ENCODE measurements at places on chromosomes 12 and 14. TPM values are rescaled to one million over a fixed set of nuclear protein-coding genes. Genes with fewer than 3 reads are reported as not detected.

GRCh38 chr12:72995616-72996015 lies 723.4 kb downstream of the TRHDE start:
- ATAC-seq, result no peak

Gene TAS2R20
- total RNA-seq, result 1.8 TPM

- ATAC-seq, result no peak
Observed at GRCh38 chr12:127579446-127579845, 687.5 kb upstream of the TMEM132C start.

Gene SLC38A2
- total RNA-seq, result 265 TPM

- ATAC-seq, result no peak
Observed at GRCh38 chr12:115811045-115811444, 466.4 kb downstream of the MED13L start.

GRCh38 chr12:54932038-54932437 lies 52.5 kb downstream of the TESPA1 start:
- ATAC-seq, result no peak

Gene RNU4-1
- not detected for total RNA-seq

Gene SP1
- total RNA-seq, result 78.5 TPM

DNA sequence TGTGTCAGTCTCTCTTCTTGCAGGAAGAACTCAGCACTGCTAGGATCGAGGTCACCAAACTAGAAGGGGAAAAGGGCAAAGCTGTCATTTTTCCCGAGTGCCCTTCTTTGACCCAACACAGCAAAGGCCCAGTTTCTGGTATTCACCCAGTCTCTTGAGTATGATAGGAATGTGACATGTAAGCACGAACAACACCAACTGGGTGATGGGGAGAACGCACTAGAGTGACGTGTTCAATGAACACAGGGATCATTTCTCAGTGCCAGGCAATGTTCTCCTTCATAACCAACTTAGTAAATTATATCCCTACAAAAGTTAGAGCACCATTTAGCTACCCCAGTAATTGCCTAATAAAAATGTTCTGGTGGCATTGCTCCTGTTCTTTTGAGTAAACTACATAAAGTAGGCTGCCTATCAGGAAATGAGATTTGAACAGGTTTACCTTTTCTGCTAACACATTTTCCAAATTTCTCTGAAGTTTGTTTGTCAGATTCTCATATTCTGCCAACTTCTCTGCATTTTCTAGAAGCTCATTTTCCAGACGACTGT lies 64.5 kb downstream of the NIN start:
- ATAC-seq, result no peak

Gene MMP17
- 6.8 TPM for total RNA-seq

Gene KLHDC1
- total RNA-seq, result 13.2 TPM

- ATAC-seq, result no peak
Observed at GRCh38 chr12:109387425-109388166, 39.9 kb downstream of the MYO1H start.

GRCh38 chr14:105162669-105162979 lies 6.0 kb downstream of the JAG2 start:
- ATAC-seq, result no peak

- ATAC-seq, result no peak
Observed at GRCh38 chr14:68278576-68279436, 459.2 kb downstream of the RAD51B start.

Gene C12orf76
- total RNA-seq, result 21.5 TPM

DNA sequence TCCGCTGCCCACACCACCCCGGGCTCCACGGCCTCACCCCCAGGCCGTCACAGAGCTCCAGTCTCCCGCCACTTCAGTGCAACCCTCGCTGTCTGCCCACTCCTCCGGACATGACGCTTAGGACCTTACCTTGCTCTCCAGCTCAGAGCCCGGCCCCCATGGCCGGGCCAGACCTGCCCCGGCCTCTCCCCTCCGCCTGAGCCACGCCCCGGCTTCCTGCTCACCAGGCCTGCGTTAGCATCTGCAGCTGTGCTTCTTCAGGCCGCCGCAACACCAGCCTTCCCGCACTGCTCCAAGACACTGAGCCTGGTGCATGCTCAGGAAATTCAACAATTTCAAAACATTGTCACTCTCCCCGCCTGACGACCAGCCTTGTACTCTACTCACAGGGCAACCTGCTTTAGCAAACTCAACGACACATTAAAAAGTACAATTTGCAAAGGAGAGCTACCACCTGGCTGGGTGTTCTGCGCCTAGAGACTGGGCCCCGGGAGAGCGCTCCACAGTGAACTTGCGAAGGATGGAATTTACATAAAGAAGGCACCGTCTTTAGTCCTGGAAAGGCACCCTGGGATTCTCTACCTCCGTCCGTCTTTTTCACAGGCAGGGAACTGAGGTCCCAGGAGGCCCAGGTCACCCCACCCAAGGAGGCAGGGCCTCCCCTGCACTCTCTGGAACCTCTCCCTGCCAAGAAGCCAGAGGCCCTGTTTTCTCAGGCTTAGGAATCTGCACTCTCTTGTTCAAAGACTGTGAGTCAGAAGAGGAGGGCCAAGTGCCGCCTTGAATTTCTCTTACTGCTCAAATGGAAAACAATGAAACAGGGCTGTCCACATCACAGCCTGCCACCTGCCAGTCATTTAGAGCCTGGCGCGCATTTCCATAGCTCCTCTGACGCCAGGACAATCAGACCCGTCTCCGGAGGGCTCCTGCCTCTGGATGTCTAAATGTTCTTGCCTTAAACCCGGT lies 51.3 kb downstream of the STX2 start:
- no peak for ATAC-seq

DNA sequence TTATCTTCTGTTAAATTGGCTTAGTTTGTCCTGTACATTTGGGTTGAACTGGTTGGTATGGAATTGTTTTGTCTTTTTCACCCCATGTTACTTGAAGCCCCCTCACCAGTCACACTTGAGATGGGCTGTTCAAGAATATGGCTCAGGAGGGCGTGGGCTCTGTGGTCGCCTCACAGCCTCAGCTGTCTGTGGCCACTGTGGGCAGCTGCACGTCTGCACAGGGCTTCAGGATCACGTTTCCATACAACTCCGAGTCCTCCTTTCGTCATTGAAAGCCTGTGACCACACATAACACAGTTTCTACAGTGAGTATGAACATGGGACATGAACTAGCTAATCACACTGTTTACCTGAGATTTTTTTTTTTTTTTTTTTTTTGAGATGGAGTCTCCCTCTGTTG lies 81.3 kb downstream of the MOK start:
- no peak for ATAC-seq

- ATAC-seq, result no peak
Observed at GRCh38 chr12:53976172-53976822, 1.5 kb upstream of the HOTAIR start.

Gene AQP6
- total RNA-seq, result not detected

Gene BATF
- 2.6 TPM for total RNA-seq

GRCh38 chr12:82893896-82894295 lies 207.2 kb downstream of the TMTC2 start:
- ATAC-seq, result no peak

DNA sequence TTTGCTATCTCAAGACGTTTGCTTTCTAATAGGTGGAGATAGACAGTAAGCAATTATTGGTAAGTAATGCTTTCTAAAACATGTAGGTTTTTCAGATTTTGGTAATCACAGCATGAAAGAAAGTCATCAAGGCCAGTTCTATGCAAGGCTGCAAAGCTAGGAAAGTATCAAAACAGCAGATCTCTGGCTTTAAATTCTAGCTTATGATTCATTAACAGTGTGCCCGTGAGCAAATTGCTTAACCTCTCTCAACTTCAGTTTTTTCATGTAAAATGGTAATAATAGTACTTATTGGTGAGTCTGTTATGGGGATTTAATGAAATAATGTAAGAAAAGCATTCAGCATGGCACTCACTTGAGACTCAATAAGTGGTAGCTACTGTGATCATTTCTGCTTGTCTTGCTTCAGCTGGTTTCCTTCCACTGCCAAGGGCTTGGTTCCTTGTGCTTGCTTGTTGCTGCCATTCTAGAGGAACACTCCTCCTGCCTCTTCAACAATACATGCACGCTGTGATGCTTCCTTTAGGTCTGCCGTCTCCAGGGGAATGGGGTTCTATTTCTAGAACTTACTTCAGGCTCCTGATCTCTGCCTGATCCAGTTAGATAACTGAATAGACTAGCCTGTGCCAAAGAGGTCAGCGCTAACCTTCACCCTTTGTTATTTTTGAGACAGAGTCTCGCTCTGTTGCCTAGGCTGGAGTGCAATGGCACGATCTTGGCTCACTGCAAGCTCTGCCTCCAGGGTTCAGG lies 88.4 kb downstream of the CAND1 start:
- no peak for ATAC-seq

Gene MTHFD1
- 54.5 TPM for total RNA-seq

GRCh38 chr12:14970473-14970872 lies 2.4 kb upstream of the PDE6H start:
- ATAC-seq, result no peak
